ENCODE measurements at places on chromosomes 3 and 15.

DNA sequence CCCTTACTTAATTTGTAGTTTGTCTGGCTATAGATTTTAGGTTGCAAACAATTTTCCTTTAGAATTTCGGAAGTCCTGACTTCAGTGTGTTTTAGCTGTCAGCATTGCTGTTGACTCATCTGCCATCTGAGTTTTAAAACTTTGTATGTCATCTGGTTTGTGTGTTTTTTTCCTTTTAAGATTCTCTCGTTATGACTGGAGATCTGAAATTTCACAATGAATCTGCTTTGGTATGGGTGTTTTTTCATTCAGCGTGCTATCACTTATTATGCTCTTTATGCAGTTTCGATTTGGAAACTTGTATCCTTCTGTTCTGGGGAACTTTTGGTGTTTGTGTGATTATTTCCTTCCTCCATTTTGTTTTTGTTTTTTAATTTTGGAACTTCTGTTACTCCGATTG, 53.7 kb upstream of the ZNF280D start:
- no peak for DNase-seq

DNA sequence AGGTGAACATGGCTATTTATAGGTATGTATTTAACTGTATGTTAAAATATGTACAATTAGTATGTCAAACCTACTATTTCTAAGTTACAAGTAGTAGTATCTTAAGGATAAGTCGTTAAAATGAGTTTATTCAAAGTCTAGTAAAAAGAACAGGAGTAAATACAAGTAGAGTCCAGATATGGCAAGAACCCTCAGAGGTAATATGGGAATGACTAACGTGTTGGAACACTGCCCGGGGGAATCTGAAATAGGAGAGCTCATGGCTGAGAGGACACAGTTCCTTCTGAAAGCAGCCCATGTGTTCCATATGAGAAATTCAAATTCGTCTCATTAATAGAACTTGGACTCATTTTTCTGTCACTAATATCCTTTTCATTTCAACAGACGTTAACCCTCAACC, 158.8 kb downstream of the CLSTN2 start:
- no peak for DNase-seq

GRCh38 chr3:116445311-116445841, at the start of gene LSAMP:
TSS of gene LSAMP (minus strand) at chr3:116445487.
- no peak for DNase-seq

DNA sequence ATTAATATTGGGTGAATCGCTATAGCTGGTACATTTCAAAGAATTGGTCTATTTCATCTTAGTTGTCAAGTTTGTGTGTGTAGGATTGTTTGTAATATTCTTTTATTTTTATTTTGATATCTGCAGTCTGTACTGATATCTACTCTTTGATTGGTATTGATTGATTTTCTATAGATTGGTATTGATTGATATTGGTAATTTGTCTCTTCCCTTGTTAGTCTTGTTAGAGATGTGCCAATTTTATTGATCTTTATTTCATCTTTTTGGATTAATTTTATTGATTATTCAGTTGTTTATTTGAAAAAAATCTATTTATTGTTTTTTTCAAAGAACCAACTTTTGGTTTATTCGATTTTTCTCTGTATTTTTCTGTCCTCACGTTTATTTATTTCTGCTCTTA, 61.4 kb downstream of the TM2D3 start:
- no peak for DNase-seq

DNA sequence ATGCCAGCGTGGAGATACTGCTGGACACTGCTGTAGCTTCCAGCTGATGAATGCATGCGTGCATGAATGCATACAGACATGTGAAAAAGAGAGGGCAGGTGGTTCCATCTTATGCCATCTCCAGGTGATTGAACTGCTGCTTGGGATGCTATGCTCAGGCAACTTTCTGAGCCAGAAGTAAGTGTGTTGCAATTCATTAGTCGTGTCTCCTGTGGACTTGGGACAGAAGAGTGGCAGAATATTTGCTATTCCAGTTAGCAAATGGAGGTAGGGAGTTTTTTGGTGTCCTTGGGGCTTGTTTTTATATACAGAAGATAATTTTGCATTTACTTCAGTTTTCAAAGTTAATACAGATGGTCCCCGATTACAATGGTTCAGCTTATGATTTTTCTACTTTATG, 33.3 kb downstream of the ANKDD1A start:
- no peak for DNase-seq

DNA sequence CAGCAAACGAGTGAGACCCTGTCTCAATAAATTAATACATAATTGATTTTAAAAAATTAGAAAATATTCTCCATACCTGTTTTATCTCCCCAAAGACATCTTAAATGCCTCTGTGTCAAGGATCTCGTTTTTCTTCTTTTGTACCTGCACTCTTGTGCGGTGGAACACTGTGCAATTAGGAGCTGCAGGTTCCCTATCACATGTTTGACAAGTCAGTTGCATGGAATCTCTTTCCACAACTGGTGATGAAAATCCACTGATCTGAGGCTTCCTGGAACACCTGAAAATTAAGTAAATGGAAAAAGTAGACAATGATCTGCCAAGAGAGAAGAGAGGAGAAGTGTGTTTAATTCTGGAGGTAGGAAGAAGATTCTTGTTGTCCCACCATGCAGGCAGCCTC, 3.0 kb upstream of the SNX22 start:
- DNase-seq, result no peak

GRCh38 chr3:192514754-192515663, 212.3 kb downstream of the FGF12 start:
- DNase-seq, result no peak

DNA sequence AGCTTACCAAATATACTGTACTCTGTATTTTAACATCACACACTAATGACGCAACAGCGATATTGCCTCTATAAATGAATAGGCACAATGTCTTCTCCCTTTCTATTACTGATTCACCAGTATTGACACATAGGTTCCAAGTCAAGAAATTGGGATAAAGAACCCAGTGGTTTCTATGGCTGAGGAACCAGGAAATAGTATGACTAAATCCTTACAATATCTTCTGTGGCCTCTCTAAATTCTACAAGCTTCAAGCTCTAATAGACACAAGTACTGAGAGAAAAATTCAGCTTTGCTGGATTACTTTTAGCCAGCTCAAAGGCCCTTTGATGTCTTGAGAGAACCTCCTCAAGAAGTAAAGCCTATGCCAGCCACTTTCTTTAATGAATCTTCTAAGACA, 162.5 kb downstream of the DPH6 start:
- DNase-seq, result no peak

DNA sequence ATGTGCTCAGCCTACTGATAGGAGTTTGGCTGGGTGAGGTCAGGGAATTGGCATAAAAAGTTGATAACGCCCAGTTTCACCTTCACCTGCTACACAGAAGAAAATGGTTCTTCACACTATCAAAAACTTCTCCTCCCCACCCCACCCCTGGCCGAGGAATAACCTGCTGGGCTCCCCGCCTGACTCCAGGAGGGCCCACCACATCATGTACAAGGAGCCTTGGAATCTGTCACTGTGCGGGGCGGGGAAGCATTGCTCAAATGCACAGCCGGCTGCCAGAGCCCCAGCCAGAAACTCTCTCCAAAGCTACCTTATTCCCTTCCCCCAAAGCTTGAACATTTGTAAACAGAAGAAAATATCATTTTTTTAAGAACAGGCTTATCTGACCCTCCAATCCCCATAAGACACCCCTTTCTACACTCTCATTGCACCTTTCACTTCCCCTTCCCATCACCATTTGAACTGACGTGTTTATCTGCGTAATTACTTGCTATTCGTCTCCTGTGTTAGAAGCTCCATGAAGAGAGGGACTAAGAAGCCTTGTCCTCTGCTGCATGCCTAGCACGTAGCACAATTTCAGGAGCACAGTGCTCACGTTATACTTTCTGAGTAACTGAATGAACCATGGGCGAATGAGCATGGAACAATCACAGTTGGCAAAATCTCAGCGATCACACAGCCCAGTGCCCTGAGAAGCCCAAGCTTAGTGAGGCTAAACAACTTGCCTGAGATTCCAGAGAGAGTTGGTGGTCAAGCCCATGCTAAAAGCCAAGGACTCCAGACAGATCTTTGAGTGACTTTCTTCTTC, 82.9 kb downstream of the HES1 start:
- DNase-seq, result no peak

- DNase-seq, result no peak
Measured at GRCh38 chr3:58697561-58697960, 31.0 kb upstream of the FAM3D start.

- DNase-seq, result no peak
Measured at GRCh38 chr3:125960456-125961288, 8.3 kb upstream of the ROPN1B start.

DNA sequence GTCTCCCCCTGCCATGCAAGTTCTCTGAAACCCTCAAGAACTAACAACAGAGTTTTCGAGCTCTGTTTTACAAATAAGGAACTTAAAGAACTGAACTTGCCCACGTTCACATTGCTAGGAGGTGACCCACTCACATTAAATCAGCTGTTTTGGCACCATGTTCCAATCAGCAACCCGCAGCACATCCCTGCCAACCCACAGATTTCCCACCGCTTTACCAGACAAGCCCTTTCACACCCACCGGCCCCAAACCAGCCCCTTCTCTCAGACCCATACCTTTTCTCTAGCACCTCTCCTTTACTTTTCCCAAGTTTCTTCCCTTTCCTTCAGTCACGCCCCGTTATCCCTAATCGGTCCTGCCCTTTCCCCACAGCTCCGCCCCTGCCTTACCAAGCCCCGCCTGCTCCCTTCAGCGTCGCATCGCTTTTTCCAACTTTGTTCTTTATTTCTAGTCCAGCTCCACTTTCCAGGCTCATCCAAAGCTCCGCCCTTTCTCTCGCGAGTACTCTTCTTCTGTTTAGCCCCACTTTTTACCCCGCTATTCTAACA, 804 bp upstream of the BRPF1 start:
- no peak for DNase-seq

GRCh38 chr15:31970007-31970406, 60.3 kb upstream of the CHRNA7 start:
- DNase-seq, result no peak
